ENCODE measurements at places on chromosomes 5 and 9.

GRCh38 chr5:41083306-41083705 lies 12.2 kb upstream of the MROH2B start:
- DNase-seq = no peak

- no peak for DNase-seq
These were observed 1.7 kb downstream of the RRAGA start for GRCh38 chr9:19050637-19051591.

DNA sequence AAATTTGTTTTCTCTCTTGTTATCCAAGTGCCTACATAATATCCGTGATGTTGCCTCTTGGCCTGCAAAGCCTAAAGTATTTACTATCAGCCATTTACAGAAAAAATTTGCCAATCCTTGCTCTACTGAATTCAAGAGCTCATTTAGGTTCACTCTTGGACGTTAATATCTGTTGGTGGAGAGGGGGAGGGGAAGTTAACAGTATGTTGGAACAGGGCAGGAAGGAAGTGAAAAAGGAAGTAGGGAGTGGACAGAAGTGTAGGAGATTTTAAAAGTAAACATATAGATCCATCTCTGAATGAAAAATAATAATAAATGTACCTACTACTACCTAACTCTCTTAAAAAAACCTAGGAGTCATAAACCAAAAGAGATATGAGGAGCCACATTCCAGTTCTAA lies 32.8 kb downstream of the ZNF608 start:
- no peak for DNase-seq

DNA sequence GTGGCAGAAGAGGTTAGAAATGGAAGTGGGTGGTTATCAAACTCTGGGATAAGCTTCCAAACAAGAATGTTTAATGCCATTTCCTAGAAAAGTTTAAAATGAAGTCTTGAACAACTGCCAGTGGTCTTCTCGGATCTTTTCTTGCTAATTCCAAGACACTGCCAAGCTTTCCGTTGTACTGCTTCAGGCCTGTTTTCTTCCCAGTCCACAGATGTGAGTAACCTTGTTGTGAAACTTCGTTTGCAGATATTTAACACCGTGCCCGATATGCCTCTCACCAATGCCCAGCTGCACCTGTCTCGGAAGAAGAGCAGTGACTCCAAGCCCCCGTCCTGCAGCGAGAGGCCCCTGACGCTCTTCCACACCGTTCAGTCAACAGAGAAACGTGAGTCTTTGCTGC lies 269.8 kb downstream of the NR3C1 start:
- no peak for DNase-seq

- DNase-seq = no peak
These were observed 115.7 kb upstream of the S1PR3 start for GRCh38 chr9:88875400-88876120.

DNA sequence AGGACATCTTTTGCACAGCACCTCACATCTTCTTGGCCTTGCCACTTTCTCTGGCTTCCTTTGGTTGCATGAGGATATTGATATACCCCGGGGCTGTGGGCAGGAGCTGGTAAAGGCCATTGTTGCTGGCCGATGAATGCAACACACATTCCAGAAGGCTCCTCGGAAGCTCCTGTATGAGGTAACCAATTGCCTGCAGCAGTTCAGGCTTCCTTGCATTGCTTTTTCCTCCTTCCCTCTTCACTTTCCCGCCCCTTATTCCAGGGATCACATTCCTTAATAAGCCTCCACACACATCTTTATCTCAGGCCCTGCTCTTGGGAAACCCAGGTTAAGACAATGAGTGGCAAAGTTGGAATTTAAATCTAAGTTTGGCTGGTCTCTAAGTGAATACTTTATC lies 505.4 kb upstream of the CLINT1 start:
- DNase-seq = no peak

DNA sequence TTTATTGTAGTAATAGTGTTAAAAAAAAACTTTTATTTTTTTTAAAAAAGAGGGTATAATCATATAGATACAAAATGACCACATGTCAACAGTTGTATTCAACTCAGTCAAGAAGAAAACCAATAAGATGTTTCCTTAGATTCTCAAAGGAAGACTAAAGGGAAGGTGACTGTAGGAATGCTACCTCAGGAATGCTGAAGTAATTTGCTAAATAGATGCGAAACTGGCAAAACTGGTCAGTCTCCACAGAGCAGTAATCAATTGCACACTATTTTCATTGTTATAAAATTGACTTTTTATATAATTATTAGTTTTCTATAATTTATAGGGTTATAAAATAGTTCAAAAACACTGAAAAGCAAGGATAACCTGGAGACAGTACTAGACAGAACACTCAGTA lies 204.8 kb downstream of the GABRG2 start:
- DNase-seq = no peak

- no peak for DNase-seq
These were observed 16.2 kb downstream of the CYFIP2 start for GRCh38 chr5:157282150-157282549.

GRCh38 chr5:152855441-152855840 lies 450.4 kb upstream of the NMUR2 start:
- DNase-seq = no peak

DNA sequence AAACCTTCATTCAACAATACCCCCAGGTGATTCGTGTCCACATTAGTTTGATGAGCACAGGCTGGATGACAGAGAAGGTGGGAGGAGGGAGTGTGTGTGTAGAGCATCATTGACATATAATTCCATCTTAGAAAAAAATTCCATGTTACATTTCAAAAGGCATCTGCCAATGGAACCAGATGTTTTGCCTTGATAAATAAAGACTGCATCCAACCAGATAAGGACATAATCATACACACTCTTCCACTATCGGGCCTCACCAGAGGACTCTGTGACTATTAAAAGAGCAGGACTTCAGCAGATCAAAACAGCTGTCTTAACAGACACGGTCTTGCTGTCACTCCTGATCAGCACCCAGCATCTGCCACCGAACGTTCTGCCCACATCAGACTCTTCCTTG lies 96.4 kb upstream of the SPIN1 start:
- no peak for DNase-seq

GRCh38 chr5:34510002-34510401 lies 146.1 kb upstream of the RAI14 start:
- DNase-seq = no peak

DNA sequence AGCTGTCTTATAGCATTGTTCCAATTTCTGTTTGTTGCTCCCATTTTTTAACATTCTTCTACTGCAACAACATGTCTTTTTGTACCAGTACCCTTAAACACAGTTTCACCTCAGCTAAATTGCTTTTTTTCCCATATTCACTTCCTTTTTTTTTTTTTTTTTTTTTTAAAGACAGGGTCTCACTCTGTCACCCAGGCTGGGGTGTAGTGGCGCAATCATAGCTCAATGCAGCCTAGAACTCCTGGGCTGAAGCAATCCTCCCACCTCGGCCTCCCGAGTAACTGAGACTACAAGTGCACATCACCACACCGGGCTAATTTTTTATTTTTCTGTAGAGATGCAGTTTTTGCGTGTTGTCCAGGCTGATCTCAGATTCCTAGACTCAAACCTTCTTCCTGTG lies 161.3 kb downstream of the NIPBL start:
- no peak for DNase-seq

DNA sequence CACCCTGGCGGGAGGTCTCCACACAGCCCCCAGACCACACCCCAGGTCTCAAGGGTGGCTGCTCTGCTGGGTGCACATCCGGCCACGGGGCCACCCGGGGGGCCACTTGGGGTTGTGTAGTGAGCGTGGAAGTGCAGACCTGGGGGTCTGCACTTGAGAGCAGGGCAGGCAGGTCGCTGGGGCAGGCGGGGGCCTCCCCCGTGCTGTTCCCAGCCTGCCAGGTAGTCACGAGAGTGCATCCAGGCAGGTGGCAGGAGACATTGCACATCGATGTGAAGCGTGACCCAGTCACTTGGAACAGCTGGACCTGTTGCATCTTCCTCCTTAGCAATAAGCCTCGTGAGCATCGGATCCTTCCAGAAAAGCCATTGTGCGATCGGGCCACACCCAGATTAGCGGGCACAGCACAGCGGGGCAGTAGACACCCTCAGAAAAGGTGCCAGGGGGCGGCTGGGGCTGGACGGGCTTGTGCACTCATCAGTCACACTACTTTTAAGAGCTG lies 4.8 kb upstream of the ENTPD8 start:
- DNase-seq = no peak

DNA sequence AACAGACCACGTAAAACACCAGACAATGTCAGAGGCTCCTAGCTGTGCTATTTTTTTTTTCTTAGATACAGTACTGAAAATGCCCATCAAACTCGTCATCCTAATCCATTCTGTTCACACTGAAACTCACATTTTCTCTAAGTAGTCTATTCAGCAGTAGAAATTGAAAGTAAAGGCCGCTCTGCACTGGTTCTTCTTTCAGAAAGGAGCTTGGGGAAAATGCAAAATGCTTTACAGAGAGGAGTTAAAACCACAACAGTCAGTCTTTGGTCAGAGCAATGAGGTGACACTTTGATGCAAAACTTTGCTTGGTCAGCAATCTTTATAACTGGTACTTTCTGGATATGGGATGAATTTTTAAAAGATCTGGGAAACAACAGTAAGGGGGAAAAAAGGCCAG lies 43.8 kb upstream of the SUSD1 start:
- peak; percentile 9 for DNase-seq

GRCh38 chr9:101427358-101427757 lies 8.2 kb downstream of the ALDOB start:
- DNase-seq = no peak
